ENCODE measurements at places on chromosomes 1 and 21. TPM values are rescaled to one million over a fixed set of nuclear protein-coding genes. Genes with fewer than 3 reads are reported as not detected.

Gene TTC13
- total RNA-seq = 8.9 TPM

Gene LCE1A
- not detected for total RNA-seq

Gene DHCR24
- total RNA-seq = 206 TPM

Gene SYT11
- total RNA-seq = 37.8 TPM

Gene EDARADD
- total RNA-seq = not detected

Data from IMR-90 (cell line).